ENCODE measurements at places on chromosomes 12 and 14.

GRCh38 chr14:36268121-36268520 is 52.3 kb downstream of the MBIP start:
- no peak for DNase-seq

GRCh38 chr14:84674636-84675035 is 855.3 kb upstream of the FLRT2 start:
- no peak for DNase-seq

GRCh38 chr12:57497223-57498131 is 9.6 kb downstream of the MARS1 start:
- no peak for DNase-seq

DNA sequence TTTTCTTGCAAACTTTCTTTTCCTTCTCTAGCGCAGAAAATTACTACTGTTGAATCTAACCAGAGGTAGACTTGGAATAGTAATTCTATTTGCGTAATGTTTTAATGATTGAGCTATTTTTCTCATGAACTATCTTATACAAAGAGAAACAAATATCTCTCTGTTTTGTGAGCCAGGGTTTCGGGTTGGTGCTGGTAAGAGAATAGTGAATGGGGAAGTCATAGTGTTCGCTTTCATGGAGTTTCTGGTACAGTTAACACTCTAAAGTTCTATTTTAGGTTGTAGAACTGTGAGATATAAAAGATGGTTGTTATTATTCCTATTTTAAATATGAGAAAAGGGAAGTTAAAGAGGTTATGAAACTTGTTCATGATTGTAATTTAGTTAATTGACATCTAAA is 6.6 kb downstream of the CLEC1B start:
- DNase-seq: no peak

DNA sequence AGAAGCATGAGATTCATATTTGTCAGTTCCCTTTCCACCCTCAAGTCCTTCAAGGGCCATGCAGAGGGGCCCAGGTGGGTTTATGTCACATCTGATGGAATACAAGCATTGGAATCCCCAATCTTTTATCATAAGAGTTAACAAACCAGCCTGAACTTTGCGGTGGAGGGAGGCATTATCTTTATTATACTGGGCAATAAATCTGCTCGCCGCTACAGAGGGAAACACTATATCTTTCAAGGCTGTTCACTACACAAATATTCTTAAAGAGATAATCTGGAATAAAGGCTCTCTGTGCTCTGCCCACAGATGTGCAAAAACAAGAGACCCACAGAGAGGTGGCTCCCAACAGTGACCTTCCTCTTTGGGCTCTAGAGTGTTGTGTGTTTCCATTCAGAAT is 153.6 kb upstream of the PLEKHA5 start:
- DNase-seq: no peak

- no peak for DNase-seq
Observed at GRCh38 chr12:74846116-74846515, 308.5 kb downstream of the ATXN7L3B start.

- DNase-seq: no peak
Observed at GRCh38 chr12:14373217-14373616, 7.7 kb downstream of the ATF7IP start.

DNA sequence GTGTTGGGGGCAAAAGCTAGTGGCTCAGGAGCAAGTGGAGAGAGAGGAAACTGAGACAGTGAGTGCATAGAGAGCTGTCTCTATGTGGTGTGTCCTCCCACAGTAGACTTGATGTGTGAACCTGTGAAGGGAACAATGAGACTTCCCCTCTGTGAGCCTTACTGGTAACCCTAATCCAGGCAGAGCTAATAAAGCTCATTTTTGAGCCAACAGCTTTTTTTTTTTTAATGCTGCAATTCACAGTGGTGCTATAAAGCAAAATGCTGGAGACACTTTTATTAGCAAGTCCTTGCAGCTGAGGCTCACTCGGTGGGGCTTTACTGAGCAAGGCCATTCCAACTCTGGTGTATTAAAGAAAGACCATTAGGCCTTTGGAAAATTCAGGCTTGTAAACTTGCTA is 26.9 kb downstream of the FBXW8 start:
- no peak for DNase-seq

DNA sequence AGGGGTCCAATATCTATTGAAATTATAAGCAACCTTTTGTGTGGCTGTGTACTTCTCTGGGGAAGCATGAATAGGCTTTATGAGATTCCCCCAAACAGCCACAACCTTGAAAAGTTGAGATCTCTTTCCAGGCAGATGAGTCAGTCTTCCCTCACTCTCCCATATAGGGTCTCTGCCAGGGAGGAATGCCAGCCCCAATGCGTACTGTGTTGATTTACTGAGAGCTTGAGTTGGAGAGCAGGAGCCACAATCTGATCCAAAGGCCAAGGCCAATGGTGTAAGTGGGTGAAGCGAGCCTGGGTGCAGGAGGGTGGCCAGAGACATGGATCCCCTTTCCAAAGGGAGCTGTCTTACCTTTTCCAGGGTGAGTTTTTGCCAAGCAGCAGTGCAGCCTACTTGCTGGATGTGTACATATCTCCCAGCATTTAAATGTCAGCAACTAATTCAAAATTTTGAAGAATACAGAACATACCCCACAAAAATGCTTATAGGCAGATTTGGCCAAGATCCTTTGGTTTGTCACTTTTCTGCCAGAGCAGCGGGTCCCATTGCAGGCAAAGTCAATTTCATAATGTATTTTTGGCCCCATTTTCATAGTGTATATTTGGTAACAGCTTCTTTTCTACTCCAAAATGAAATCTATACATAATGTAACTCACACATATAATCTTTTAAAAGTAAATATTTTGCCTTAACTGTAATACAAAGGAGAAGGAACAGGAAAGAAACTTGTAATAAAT is 88.2 kb downstream of the TBC1D30 start:
- DNase-seq: no peak

DNA sequence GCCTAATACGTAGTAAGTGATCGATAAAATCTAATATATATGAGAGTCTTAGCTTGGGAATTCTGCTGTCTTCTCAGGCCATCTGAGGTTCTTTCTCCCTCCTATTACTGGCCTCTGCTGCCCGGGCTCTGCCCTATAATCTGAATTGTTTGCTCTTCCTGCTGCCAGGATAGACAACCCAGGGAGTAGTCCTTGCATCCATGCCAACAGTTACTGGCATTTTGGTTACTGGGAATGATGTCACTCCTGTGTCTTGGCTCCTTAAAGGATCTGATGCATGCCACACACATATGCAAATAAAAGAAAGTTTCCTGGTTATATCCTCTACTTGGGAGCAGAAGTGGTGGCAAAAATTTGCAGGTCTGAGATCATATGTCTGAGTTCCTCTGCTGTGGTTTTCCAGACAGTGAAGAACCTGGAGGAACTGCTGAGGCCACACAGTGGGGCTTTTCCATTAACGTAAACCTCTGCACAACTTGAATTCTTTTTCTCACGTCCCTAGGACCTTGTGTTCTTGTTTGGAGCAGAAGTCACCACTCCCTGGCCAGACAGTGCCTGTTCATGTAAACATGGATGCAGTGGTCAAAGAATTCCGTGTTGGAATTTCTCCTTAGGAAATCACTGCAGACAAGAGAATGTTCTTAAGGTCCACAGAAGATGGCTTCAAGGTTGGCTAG is 320.6 kb upstream of the TBX3 start:
- DNase-seq: no peak

- DNase-seq: no peak
Observed at GRCh38 chr14:68685419-68686204, 107.3 kb downstream of the ZFP36L1 start.

- DNase-seq: no peak
Observed at GRCh38 chr14:54894995-54895394, 7.6 kb downstream of the GCH1 start.

DNA sequence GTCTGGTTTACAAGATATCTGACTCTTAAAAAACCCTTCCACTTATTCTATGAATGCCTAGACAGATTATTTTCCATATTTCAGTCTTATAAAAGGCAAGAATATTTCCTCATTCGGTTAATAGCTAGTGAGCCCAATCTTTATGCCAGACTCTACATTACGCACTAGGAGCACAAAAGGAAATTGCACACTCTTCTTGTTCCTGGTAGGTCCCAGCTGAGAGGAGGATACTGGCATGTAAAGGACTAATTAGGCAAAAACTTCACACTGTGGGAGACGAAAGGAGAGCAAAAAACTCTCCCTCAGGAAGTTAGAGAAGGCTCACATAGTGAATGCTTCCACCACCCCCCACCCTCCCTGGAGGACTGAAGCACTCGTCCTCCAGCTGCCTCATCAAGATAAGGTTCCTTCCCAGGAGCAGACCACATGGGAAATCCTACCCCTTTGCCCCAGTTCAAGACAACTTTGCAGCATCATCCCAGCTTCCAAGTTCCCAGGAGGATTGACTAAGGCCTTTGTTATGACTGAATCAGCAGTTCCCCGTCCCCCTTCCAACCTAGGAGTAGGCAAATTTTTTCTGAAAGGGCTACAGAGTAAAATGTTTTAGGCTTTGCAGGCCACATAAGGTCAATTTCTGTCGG is 14.5 kb downstream of the CAPZA3 start:
- DNase-seq: no peak

DNA sequence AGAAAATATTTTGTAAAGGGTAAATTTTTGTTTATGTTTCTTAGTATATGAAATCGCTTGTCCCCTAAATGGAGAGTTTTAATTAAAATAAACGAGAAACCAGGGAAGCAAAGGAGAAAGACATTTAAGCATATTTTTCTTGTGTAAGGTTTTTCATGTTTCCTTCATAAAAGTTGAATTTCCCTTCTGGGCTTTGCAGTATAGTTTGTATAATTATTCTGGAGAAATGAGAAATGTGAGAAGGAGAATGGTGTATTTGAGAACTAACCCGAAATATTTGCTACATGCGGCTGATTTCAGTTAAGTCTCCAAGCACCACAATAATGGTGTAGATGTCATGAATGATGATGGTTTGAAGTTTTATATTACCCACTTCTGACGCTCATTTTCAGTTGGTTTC is 307.7 kb upstream of the SEL1L start:
- no peak for DNase-seq

Measured in glomerular endothelial cell (primary cell).